ENCODE measurements at places on chromosomes 5 and 9. TPM values are rescaled to one million over a fixed set of nuclear protein-coding genes. Genes with fewer than 3 reads are reported as not detected.

LCN9 gene
- not detected for total RNA-seq

PTGES gene
- 2.6 TPM for total RNA-seq

PIK3R1 gene
- total RNA-seq: 42.9 TPM

MYO10 gene
- total RNA-seq: 61.9 TPM

PRR7 gene
- 5.0 TPM for total RNA-seq

ZFP37 gene
- 0.80 TPM for total RNA-seq

KIF12 gene
- total RNA-seq: 27.2 TPM

KCNV2 gene
- not detected for total RNA-seq

ALDH1A1 gene
- total RNA-seq: 102 TPM

NR2F1 gene
- total RNA-seq: 2.7 TPM

MZB1 gene
- total RNA-seq: 13.2 TPM

DNA sequence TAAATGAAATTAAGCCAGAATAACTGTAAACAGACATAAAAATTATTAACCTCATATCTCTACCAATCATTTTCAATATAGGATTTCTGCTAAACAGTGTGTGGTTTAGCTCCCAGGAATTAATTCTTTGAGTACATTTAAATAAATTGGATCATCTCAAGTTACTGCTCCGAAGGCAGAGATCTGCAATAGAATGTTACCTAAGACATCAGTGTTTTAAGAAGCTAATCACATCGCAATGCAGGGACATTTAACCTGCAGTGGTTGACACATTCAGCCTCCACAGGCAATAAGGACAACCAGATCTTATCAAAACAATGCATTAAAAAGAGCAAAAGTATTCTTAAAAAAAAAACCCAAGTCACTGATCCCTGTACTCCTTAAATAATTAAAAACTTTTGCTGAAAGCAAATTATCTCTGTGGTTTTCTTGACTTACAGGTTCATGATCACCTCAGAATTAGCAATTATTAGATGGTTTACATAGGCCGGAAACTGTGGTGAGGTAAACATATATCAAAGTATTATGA, 45.7 kb downstream of the PRDM6 start:
- DNase-seq: no peak

- DNase-seq: no peak
Observed at GRCh38 chr5:171537070-171537849, 117.8 kb downstream of the FGF18 start.

- no peak for DNase-seq
Observed at GRCh38 chr5:17180864-17181723, 36.3 kb upstream of the BASP1 start.

DNA sequence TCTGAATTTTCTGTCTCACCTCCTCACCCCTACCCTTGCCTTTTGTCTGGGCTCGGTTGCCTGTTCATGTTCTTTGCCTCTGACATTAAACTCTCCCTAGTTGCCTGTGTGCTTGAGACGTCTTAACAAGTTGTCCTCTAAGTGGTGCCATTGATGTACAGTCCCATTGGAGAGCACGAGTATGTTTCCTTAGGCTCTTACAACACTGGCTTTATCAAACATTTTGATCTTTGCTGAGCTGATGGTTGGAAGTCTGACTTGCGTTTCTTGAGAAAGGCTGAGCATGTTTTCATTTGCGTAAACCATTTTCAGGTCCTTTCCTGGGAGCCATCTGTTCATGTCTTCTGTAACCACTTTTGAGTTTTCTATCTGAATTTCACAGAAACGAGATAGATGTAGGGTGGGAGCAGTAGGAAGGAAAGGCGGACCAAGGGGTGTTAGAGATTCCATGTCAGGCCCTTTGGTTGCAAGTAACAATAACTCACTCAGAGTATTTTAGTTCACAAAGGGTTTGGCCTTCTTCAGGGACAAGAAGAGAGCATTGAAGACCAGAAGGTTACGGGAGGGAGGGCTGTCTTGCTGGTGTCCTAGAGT, 35.4 kb downstream of the OTULIN start:
- DNase-seq: no peak

GRCh38 chr5:36537724-36538123, 68.7 kb upstream of the SLC1A3 start:
- DNase-seq: no peak

- DNase-seq: no peak
Observed at GRCh38 chr5:32003981-32004380, 170.1 kb downstream of the GOLPH3 start.

GRCh38 chr5:105554568-105555169, 1992.1 kb upstream of the NUDT12 start:
- DNase-seq: no peak

DNA sequence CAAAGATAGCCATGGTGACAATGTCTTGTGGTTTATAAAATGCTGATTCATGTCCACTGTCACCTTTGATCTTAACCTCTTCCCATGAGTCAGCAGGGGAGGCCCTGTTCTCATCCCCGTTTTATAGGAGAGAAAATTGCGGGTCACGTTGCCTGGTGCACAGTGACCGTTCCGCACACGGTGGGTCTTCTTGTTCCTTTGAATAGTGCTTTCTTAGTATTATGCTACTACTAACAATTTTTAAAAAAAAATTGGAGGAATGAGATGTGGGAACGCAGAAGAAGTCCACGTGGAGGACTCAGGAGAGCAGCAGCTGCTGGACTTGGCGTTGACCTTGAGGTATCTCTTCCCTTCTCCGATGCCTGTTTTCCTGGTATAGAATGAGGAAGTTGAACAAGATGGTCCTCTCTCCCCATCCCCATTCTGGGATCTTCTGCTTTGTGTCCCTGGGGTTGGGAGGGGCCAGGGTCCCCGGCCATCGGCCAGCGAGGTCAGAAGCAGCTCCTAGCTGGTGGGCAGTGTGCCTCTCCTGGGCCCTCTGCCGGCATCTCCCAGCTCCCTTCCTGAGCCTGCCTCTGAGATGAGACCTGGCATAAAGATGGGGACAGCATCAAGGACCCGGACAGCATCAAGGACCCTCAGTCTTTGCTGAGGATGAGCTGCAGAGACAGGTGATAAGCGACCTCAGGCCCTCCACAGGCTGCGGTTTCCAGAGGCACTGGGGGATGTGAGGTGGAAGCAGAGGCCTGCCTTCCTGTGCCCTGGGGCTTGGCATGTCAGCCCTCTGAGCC, 143.9 kb downstream of the C9orf50 start:
- DNase-seq: no peak

DNA sequence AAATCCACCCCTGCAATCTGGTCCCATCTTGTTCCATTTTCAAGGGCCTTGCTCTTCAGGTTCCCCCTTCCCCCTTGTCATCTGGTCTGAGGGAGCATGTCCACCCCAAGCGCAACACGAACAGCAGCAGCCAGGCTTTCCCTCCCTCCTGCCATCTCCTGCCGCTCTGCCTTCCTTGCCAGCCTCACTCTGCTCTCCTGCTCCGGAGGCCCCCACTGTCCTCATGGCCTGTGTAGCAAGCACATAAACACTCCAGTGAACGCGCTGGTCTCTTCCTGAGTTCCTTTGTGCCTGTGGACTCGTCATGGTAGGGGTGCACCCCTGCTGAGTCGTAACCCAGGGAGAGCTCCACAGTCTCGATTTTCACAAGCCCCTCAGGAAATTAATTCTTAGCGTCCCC, 29.9 kb downstream of the TENT4A start:
- no peak for DNase-seq

DNA sequence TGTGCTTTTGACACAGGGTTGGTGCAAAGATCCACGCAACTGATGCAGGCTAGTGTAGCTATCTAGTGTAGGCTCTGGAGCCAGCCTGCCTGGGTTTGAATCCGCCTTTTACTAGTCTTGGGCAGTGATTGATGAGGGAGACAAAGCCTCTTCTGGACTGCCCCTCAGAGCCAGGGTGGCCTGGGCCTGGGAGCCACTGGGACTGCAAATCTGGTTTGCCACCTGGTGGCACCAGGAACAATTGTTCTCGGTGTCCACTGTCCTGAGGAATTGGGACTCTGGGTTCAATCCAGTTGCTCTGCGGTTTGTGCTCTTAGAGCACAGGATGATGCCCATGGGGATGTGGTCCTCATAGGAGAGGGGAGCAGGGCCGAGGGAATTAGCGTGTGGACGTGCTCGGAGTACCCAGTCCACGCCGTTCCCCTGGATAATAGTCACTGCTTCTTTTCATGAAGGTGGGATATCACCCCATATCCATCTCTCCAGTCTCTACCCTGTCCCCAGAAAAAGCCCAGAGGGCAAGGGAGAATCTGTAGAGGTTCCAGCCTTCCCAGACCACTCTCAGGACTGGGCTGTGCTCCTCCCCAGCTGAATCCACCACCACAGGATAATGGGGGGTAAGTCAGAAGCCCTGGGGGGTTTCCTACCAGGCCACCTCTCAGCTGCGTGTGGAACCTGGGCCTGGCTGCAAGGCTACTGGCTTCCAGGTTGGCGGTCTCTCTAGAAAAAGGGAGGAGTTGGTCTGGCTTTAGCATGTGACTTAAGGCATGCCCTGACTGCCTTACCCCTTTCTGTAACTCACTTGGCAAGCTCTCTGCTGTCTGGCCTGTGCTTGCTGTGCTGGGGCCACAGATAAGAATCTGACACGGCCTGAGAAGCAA, 1.9 kb downstream of the B4GALT7 start:
- DNase-seq: no peak

DNA sequence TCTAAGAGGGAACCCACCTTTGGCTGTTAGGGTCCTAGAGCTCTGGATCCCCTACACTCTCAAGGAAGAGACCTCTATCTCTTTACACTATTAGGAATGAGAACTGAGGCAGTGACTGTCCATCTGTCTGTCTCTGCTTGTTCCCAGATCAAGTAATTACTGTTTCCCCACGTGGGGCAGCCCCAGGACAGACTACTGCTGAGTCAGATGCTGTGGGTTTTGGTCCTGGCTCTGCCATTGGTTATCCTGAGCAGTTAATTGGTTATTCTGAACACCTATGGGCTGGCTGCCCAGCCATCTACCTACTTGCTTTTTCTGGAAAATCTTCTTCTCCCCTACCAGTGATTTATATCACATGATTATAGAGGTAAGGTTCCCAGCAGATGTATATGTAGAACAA, 33.3 kb downstream of the FBXO10 start:
- no peak for DNase-seq

DNA sequence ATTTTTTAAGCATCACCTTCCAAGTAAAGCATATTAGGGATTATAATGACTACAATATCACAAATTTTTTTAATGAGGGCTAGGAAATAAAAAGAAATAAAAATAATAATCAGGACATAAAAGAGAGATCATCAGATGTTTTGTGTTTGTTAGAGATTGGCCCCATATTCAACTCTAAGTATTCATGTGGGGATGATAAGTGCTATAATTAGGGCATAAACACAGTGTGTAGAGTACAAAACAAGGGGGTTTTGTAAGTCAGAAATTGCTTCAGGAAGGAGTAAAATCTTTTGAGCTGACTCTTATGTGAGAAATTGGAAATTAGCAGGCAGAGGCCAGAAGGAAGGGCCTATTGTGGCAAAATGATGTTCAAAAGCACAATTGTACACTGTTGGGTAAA, 127.3 kb downstream of the STARD4 start:
- DNase-seq: no peak

DNA sequence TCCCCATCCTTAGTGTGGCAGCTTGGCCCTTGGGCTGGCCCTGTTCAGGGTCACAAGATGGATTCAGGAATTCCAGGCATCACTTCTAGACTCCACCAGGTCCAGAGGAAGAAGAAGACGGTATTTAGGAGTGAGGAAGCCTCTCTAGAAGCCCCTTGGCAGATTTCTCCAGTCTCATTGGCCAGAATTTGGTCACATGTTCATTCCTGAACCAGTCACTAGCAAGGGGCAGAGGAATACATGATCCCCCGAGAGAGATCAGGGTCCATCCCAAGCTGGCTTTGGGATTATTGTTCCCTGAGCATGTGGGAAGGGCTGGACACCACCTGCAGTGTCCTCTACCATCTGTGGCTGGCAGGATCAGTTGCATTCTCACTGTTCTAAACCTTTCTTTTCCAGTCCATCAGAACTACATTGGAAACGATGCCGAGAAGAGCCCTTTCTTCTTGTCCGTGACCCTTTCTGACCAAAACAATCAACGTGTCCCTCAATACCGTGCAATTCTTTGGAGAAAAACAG, 48.5 kb downstream of the GARNL3 start:
- DNase-seq: no peak

GRCh38 chr9:83651558-83651957, 28.6 kb downstream of the IDNK start:
- no peak for DNase-seq

DNA sequence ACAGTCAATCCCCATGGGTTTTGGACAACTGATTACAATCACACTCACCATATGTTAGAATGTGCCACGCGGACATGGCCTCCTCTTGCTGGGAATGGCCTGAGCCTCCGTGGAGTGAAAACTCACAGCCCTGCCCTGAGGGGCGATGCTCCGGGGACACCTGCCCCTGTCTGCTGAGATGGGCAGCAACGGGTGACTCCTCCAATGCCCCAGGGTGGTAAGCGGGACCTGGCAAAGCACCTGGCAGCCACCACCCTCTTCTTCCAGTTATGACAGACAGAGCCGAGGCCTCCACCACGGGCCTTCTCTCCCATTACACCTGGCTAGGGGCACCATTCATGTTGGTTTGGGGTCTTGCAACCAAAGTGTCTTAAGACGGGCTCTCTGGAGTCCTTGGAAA, 94.9 kb upstream of the COL5A1 start:
- no peak for DNase-seq

DNA sequence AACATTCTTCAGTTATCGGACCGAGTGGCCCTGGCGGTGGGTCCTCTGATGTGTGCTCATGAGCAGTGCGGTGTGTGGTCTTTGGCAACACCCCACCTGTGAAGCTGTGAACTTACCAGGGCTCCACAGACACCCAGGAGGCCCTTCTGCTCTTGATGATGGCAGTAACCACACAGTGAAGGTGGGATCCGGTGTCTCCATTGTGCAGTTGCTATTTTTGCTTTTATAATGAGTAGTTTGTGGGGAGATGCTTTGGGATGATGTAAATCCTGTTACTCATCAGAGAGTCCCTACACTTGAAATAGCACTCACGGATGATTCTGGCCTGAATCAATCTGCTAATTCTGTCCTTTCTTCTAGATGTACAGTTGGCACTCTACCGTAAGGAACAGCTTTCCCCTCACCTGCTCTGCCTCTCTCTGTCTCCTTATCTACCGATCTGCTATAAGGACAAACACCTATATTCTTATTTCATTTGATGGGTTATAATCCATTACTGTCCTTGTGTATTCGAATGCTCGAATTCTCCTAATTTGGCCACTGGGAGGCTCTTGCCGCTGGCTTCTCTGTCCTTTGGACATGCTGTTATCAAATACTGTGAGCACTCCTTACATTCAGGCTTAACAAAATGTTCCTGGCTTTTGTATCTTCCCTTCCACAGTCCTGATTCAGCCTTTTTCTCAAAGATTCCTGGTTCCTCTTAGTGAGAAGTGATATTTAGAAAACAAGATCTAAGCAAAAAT, 20.2 kb downstream of the ATPSCKMT start:
- DNase-seq: no peak

DNA sequence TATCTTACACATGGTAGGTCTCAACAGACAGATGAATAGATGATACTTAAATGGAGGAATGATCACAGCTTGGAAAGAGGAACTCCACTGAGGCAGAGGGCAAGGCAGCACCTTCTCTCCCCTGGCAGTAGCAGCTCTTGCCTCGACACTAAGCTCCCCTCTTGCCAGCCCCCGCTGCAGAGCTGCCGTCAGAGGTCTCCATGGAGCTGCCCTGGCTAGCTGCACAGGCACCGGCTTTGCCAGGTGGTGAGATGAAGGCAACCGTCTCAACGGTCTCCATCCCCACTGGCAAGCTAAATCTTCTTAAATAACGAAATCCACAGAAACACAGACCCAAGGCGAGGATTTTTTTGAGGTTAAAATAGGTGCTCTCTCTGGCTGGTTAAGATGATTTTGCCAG, 81.2 kb downstream of the CRB2 start:
- DNase-seq: no peak

All from colonic mucosa (tissue), 4 donors.